ENCODE measurements at places on chromosomes 7 and 10.
A peak's percentile ranks its signal among the peaks of the same experiment; 100 is the strongest.

DNA sequence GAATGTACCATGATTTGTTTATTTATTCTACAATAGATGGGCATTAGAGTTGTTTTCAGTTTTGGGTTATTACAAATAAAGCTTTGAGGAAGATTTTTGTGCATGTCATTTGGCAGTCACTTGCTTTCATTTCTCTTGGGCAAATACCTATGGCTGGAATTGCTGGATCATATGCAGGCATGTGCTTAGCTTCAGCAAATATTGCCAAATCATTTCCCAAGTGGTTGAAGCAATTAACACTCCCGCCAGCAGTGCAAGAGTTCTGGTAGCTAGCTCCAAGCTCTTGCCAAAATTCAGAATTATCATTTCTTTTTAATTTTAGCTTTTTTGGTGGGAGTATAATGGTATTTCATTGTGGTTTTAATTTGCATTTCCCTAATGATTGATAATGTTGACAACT lies 32.9 kb upstream of the PCBD1 start:
- DNase-seq: no peak

- no peak for DNase-seq
Measured at GRCh38 chr10:4848356-4849041, 22.5 kb downstream of the AKR1E2 start.

DNA sequence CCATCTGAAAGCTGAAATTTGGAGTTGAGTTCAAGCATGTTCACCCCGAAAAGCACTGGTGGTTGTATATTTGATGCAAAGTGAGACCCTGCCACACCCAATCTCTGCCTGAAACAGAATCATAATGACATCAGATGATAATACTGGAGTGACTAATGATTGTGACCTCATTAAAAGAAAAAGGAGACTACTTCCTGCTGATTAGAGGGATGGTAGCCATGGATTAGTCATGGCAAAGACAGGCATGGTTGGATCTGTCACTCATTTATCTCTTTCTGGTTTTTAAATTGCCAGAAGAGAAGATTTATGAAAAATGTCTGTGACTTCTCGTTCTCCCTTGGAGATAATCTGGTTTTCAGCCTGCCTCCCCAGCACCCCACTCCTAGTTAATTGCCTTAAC lies 101.2 kb downstream of the BAMBI start:
- no peak for DNase-seq

DNA sequence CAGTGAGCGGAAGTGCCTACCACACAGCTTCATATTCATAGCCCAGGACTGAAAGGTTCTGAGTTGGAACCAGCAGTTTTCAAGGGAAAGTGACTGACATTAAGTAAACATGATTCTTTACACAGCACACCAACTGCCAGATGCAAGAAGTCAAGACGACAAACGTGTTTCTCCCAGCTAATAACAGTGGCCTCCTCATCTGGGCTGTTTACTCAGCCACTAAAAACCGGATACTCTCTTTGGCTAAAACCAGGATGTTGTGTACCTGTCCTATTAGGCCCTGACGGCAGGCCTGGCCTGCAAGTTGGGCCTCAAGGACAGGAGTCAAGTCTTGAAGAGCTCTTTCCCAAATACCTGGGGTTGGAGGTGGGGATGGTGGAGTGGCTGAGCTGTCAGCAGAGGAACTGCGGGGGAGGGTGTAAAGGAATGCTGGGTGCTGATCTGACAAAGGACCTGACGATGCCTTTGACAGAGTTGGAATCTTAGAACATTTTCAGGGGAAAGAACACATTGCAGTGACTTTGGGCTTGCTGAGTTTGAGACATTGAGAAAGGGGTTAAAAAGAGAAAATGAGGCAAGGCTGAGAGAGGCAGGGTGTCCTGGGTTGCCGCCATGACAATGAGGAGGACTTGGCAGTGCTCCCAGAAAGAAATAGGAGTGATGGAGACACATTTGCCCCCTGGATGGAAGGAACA lies 57.7 kb downstream of the STEAP1B start:
- no peak for DNase-seq

GRCh38 chr7:139720705-139721231 lies 57.0 kb downstream of the HIPK2 start:
- no peak for DNase-seq

DNA sequence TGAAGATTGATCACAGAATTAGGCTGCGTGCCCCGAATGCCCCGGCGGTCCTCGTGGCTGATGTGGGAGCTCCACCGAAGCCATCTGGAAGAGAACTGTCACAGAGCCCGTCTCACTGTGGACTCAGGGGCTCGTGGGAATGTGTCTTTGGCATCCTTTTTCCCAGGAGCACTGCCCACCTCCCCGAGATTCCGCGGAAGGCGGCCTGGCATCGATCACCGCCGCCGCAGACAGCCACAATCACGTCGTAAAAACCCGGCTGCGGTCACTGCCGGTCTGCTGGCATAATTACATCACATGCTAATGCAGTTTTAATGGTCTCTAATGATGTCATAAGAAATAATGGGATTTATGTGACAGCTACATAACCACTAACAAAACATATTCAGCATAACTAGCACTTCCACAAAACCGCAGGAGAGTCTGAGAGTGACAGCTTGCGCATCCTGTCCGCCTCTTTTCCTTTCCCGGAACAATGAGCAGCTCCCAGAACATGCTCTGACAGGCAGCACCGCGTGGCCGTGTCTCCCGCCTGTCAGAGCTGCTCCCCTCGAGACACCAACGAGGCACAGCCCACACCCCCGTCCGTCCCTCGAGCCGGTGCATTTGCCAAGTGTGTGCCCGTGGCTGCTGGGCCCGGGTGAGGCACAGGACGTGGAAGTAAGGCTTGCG lies 490.0 kb downstream of the PTPRN2 start:
- no peak for DNase-seq

DNA sequence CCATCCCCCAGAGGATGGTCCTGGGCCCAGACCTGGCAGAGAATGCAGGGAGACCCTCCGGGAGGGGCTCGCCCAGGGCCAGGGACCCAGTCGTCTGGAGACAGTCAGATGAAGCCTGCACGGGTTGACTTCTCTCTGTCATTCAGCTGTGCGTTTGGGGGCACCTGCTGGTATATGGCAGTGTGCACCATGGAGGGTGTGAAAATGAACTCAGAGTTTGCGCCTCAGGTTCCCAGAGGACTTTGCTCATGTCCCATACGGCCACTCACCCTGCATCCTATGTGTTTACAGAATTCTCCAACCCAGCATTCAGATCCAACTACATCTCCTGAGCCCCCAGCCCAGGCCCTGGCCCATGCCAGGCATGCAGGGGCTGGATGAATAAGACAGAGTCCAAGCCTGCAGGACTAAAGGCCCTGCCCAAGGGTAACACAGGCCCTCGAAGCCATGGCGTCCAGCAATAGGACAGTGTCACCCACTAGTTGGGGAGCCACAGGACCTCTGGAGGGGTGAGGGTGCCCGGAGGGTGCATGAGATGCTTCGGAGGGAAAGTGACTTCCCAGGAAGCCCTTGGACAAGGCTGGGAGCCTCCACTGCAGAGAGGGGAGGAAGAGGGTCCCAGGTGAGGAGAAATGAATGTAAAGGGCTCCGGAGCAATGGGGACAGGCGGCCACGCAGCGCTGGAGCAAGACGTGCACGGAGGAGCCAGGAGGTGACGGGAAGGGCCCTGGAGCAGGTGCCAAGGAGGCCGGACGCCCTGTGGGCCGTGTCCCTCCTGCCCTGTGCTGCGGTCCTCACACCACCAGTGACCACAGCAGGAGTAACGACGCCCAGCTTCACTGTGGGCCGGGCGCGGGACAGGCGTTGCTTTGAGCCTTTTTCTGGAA lies 36.3 kb downstream of the CALML3 start:
- no peak for DNase-seq

DNA sequence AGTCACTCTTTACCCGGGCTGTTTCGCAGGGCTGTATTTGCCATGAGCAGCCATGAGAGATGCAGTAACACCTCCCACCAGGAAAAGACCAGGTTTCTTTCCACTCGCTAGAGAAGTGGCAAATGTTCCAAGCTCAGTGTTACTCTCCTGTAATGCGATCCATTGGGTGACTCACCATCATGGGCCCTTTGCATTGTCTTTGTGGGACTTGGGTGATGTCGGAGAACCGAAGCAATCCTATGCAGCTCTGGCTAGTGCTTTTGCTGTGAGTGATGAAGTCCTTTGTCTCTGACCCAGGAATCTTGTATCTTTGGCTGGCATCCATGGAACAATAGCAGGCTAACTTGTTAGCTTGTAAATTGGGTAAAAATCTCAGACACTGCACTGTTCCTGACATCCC lies 40.0 kb downstream of the GHRHR start:
- no peak for DNase-seq

DNA sequence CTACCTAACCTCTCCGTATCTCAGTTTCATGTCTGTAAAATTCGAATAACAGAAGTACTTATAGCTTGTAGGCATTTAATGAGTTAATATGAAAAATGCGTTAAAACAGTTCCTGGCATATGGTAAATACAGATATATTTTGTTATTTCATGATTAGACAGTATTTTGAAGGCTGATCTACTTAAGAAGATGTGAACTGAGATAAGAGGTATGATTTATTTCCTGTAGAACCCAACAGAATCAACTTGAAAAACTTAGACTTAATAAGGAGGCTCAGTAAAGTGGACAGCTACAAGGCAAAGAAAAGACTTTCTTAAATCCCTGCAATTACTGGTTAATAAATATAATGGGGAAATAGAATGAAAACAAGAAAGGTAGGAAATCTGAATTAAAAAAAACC lies 103.3 kb downstream of the FANK1 start:
- no peak for DNase-seq

- no peak for DNase-seq
Measured at GRCh38 chr7:37493123-37493522, 44.5 kb upstream of the ELMO1 start.

- no peak for DNase-seq
Measured at GRCh38 chr7:92851732-92852131, 15.4 kb upstream of the CDK6 start.

DNA sequence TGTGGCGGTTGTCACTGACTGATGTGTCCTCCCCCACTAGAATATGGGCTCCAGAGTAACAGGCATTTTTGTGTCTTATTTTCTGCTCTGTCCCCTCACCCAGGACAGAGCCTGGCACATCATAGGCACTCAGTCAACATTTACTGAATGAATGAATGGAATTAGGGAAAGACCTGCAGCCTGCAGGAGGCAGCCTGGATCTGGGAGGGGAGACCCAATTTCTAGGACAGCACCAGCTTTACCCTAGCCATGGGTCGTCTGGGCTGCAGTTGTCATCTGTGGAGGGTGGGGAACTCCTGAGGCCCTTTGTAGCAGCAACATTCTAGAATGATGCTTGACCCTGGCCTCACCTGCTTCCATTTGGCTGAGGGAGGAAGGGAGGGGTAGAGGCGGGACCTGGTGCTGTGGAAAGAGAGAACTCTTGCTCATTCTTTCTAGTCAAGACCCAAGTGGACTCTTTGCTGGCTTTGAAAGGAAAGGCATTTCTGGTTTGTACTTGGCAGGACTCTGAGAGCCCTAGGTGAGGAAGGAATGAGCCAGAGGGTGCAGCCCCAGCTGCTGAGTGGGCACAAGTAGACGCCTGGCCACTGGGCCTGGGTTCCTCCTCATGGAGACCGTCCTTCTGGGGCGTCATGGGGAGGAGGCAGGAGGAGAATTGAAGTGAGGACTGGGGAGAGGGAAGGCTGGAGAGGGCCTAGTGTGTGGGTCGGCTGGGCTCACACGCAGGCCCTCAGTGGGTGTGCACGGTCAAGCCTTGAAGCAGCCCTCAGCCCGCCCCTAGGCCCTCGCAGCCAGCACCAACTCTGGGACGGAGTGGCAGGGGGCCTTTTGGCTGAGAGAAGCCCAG lies 8.9 kb downstream of the FGF8 start:
- no peak for DNase-seq

DNA sequence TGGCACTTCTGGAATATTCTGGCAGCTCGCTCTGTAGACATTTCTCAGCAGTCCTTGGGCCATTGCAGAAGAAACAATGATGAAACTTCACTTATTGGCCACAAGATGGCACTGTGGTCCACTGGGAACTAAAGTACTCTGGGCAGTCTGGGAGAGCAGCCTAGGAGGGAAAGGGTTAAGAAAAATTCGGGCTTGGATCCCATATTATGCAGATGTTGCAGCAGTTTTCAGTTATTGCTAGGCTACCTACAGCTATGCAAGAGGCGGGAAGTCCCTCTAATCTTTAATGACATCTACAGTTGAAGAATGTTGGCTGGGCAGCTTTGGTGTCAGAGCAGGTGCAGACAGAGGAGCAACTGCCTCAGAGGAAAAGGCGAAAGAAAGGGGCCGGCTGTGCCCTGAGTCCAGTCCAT lies 201.7 kb upstream of the PRSS58 start:
- DNase-seq: peak; percentile 68

DNA sequence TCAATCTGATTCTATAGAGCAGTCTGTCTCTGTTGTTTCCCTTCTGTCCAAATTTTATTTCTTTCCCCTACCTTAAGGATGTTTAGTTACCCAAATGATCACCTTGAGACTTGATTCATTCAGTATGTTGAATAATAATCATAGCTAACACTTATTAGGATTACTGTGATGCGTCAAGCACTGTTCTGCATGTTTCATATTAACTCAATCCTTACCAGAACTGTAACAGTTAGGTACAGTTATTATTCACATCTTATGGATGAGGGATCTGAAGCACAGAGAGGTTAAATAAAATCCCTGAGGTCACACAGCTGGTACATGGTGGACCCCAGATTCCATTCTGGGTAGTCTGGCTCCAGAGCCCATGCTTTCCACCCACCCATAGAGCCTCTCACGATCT lies 97.9 kb upstream of the SAMD8 start:
- DNase-seq: no peak

- no peak for DNase-seq
Measured at GRCh38 chr10:103861505-103861904, 6.1 kb upstream of the SH3PXD2A start.

DNA sequence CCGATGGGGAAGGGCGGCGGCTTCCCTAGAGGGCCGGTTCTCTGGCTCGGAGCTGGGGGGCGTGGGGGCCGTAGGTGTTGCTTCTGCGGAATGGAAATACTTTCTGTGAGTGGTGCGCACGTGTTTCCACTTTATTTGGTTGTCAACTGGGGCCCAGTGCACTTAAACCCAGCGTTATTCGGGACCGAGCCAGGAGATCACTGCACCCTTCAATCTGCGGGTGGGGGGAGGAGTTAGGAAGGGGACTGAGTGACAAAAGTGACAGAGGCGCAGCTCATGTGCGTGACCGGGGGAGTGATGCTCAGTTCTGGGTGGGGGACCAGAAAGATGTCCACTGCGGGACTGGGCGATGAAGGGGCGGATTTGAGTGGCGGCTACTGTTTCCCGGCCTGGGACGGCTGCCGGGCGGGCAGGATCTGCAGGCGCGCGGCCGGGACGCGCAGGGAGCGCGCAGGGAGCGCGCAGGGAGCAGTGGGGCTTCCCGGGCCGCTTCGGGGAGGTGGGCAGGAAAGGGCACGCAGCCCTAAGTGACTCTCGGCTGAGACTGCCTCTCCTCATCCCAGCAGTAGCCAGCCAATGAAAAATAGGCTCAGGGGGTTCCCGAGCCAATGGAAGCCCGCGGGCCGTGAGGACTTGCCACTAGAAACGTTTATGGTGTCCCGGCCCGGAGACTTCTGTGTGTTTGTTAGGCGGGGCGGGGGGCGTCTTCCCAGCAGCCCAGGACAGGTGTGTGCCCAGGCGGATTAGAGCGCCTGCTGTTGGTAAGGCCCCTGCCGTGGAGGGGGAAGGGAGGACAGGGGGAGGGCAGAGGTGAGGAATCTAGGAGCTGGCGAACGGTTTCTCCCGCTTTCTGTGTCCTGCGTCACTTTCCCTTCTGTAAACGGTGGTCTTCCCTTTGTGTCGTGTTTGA lies 54.3 kb upstream of the KDM7A start:
- peak; percentile 53 for DNase-seq

Data from left kidney (tissue), 8 donors.